ENCODE measurements at places on chromosomes 5 and 9. TPM values are rescaled to one million over a fixed set of nuclear protein-coding genes. Genes with fewer than 3 reads are reported as not detected.

DNA sequence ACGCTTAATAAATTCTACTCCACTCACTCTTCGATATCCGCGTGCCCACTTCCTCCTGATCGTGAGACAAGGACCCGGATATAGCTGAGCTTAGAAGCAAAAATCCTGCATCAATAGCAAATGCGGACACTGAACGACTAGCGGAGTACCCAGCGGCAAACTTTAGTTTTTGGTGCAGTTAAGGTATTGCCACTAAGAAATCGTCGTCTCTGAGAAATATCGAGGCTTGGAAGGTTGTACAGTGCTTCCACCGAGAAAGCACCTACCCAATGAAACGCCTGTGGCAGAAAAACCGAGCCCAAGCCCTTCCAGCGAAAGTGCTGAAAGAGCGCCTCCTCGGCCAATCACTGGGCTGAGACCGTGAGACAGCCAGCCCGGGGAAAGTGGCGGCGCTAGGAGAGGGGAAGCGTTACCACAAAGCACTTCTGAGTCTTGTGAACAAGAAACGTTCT is 32.2 kb downstream of the ANXA2R start:
- DNase-seq: peak; percentile 74
- no peaks in the 10 kb centered on the region for H3K36me3 ChIP-seq
- H3K4me1 ChIP-seq: no peaks in the 10 kb centered on the region
- H3K27me3 ChIP-seq: no peaks in the 10 kb centered on the region

DNA sequence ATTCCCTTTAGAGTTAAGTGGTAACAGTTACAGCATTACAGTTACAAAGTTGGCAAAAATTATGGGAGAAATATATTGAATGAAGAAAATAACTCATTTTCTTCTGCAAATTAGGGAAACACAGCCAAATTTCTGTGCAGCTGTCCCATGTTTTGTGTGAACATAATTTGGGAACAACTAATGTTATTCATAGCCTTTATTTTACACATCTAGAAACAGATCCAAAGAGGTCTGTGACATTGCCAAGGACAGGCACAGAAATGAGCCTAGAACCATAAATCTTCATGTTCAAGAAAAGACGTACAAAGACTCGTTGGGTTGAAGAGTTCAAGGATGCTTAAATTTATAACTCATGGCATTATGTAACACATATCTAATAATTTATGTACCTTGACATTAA is 114.1 kb upstream of the TXNDC8 start:
- no peaks in the 10 kb centered on the region for H3K27me3 ChIP-seq
- no peaks in the 10 kb centered on the region for H3K36me3 ChIP-seq
- no peak overlapping the region for H3K27ac ChIP-seq
- H3K4me3 ChIP-seq: no peak overlapping the region

Gene PFN3
- total RNA-seq: not detected

Gene SMIM33
- 5.9 TPM for total RNA-seq

- no peak overlapping the region for H3K27ac ChIP-seq
- no peaks in the 10 kb centered on the region for H3K27me3 ChIP-seq
- H3K4me1 ChIP-seq: no peaks in the 10 kb centered on the region
- H3K4me3 ChIP-seq: no peak overlapping the region
- no peak for DNase-seq
Observed at GRCh38 chr5:95667061-95667618, 15.7 kb downstream of the SPATA9 start.

Gene KCNV2
- total RNA-seq: not detected

- H3K27me3 ChIP-seq: no peaks in the 10 kb centered on the region
- H3K4me1 ChIP-seq: no peaks in the 10 kb centered on the region
- no peak overlapping the region for H3K4me3 ChIP-seq
- no peaks in the 10 kb centered on the region for H3K36me3 ChIP-seq
Observed at GRCh38 chr5:127987354-127988145, 96.0 kb upstream of the SLC12A2 start.

DNA sequence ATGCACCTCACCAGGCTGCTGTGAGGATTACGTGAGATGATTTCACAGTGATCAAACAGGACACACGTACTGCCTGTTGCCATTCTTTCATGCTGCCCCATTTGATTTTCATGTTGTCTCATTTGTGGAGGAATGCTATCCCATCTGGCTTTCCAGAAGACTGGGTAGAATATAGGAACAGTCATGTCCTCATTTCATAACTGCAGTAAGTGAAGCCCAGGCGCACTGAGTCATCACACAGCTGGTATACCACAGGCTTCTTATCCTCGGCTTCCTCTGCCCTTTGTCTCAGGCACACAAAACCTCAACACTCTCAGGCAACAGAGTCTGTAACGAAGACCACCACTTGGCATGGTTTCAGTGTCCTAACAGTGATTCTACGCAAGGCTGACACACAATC is 62.3 kb downstream of the LHFPL2 start:
- H3K27me3 ChIP-seq: no peaks in the 10 kb centered on the region
- H3K36me3 ChIP-seq: no peaks in the 10 kb centered on the region
- no peak for DNase-seq
- H3K27ac ChIP-seq: no peak overlapping the region
- H3K4me3 ChIP-seq: no peak overlapping the region

DNA sequence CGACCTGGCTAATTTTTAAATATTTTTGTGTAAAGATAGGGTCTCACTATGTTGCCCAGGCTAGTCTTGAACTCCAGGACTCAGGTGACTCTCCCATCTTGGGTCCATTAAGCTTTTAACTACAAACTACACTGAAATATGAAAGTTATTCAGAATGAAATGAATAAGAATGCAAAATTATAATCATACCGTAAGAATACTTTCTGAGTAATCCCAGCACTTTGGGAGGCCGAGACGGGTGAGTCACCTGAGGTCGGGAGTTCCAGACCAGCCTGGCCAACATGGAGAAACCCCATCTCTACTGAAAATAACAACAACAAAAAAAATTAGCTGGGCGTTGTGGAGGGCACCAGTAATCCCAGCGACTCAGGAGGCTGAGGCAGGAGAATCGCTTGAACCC is 1.1 kb upstream of the ORM1 start:
- H3K27me3 ChIP-seq: no peaks in the 10 kb centered on the region
- H3K4me3 ChIP-seq: no peak overlapping the region
- H3K4me1 ChIP-seq: no peaks in the 10 kb centered on the region
- H3K36me3 ChIP-seq: no peaks in the 10 kb centered on the region
- no peak overlapping the region for H3K27ac ChIP-seq

Gene PRLR
- total RNA-seq: 38.6 TPM

- peak overlapping the region; percentile 8 for H3K27ac ChIP-seq
- no peaks in the 10 kb centered on the region for H3K36me3 ChIP-seq
- H3K4me1 ChIP-seq: peaks cover 15% of the 10 kb centered on the region
- no peak for DNase-seq
- H3K27me3 ChIP-seq: no peaks in the 10 kb centered on the region
Observed at GRCh38 chr9:72955126-72955455, 2.2 kb upstream of the ALDH1A1 start.

Gene CARTPT
- total RNA-seq: 0.67 TPM

Gene SLC4A9
- 0.42 TPM for total RNA-seq

- H3K4me1 ChIP-seq: no peaks in the 10 kb centered on the region
- H3K36me3 ChIP-seq: no peaks in the 10 kb centered on the region
- H3K4me3 ChIP-seq: no peak overlapping the region
- no peaks in the 10 kb centered on the region for H3K27me3 ChIP-seq
- no peak overlapping the region for H3K27ac ChIP-seq
Observed at GRCh38 chr5:111248571-111248970, 24.4 kb downstream of the CAMK4 start.

- H3K27ac ChIP-seq: no peak overlapping the region
- H3K4me3 ChIP-seq: no peak overlapping the region
- DNase-seq: no peak
Observed at GRCh38 chr9:86664603-86665002, 282.7 kb downstream of the GAS1 start.

DNA sequence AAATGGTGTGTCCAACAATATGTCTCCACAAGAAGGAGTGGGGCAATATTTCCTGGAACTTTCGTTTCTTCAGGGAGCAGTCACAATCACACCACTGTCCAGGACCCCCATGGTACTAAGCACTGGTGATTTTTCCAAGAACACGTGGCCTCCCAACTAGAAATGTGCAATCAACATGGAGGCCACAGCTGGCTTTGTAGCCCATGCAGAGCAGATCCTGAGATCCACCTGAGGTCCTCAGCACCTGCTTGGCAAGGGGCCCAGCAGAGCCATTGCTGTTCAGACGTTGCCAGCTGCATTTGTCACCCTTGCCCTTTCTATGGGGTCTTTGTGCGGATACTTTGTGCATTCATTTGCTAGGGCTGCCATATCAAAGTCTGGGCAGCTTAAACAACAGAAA is 334.5 kb upstream of the IRX4 start:
- no peaks in the 10 kb centered on the region for H3K27me3 ChIP-seq
- no peak overlapping the region for H3K27ac ChIP-seq
- no peak for DNase-seq
- no peaks in the 10 kb centered on the region for H3K4me1 ChIP-seq

Gene RGS7BP
- 0.35 TPM for total RNA-seq

- H3K4me3 ChIP-seq: no peak overlapping the region
- H3K36me3 ChIP-seq: no peaks in the 10 kb centered on the region
- H3K27ac ChIP-seq: no peak overlapping the region
Observed at GRCh38 chr5:96537386-96537785, 104.3 kb upstream of the PCSK1 start.

DNA sequence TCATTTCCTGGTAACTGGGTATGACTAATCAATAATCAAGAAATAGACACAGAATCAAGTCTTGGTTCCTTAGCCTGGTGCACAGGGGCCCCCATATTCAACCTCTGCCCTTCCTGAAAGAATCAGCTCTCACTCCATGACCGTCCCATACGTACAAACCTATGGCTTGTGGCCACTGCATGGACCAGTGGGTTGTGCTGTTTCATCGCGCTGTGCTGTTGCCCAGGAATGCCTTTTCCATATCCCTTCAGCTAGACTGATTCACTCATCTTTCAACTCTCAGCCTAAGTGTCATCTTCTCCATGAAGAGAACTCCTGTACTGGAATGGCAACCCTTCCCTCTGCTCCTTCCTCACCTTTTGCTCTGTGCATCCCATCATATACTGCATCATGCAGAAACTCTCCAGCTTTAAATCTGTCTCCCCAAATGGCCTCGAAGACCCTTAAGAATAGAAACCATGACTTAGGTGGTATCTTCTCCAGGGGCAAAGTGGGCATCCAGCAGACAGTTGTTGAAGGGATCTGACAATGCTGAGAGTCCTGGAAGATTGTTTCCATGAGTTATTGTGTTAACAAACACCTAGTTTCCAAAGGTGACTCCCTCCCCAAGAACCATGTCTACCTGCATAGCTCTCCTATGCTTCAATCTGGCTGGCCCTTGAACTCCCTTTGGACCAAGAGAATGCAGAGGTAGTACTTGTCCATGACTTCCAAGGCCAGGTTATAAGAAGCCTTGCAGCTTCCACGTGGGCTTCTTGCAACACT is 180.8 kb downstream of the ACTL7B start:
- H3K4me3 ChIP-seq: no peak overlapping the region
- no peaks in the 10 kb centered on the region for H3K27me3 ChIP-seq
- no peaks in the 10 kb centered on the region for H3K4me1 ChIP-seq
- H3K27ac ChIP-seq: no peak overlapping the region
- no peak for DNase-seq

DNA sequence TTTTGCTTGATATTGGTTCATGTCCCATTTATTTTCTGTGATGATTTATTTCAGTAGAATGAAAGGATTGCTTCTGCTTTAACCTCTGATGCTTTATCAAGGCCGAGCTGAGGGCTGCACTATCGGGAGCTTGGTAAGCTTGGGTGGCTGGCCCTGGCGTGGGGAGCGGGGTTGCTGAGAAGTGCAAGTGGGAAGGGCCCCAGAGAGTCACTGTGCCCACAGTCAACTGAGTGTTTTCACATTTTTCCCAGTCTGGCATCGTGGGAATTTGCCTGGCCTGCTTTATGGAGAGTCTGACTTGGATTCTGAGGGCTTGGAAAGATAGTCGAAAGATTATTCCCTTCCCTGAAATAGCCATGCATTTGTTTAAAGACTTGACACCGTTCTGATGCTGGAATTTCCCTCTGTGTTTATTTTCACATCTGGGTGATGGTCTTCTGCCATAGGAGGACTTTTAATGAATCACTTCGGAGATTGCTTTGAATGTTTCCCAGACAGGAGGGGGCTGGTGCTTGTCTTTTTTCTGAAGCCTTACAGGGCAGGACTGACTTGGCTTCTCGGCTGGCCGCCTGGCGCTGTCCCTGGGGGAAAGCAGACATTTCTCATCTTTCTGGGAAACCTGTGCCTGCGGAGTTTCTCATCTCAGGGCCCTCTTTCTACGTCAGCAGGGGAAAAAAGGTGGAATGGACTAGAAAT is 139.0 kb downstream of the BOD1 start:
- H3K36me3 ChIP-seq: no peaks in the 10 kb centered on the region
- no peaks in the 10 kb centered on the region for H3K4me1 ChIP-seq
- H3K4me3 ChIP-seq: no peak overlapping the region
- no peak for DNase-seq
- H3K27me3 ChIP-seq: no peaks in the 10 kb centered on the region

- peak overlapping the region; percentile 87 for H3K27ac ChIP-seq
- H3K4me3 ChIP-seq: peak overlapping the region; percentile 72
- H3K4me1 ChIP-seq: no peaks in the 10 kb centered on the region
- peak; percentile 75 for DNase-seq
- no peaks in the 10 kb centered on the region for H3K36me3 ChIP-seq
Observed at GRCh38 chr9:6758498-6759184, 868 bp downstream of the KDM4C start.

Gene SH3PXD2B
- total RNA-seq: 12.2 TPM

DNA sequence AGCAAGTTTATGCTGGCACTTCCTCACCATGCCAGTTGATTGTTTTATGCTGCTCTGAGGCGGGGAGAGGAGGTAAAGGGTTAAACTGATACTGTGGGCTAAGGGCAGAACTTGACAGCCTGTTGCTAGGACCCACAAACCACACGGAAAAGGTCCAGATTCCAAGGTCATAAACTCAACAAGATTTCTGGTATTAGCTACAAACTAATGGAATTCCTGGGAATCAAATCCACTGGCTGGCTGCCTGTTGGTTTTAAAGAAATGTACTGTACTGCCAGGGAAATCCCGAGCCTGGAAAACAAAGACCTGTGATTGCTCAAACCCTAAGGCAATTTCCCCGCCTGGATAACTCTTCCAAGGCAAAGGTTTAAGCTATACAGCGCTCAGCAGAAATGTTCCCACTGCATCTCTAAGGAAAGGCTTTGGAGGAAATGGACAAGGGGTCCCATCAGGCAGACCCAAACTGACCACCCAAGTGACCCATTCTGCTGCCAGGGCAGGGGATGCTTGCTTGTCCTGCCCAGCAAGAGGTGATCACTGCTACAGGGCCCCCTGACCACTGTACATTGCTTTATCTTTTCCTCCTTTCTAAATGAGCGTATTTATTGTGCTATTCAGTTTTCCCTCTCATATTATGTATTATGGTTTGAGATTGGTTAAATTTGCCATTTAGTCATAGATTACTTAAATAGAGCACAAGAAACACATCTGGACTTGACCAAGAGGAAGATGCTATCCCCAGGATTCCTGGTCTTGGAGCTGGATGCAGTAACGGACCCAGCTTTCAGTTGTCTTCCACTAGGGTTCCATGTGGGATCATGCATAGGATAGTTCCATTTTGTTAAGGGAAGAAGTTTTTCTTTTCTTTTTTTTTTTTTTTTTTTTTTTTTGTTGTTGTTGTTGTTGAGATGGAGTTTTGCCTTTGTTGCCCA is 124.3 kb downstream of the SUSD1 start:
- H3K27ac ChIP-seq: peak overlapping the region; percentile 73
- no peaks in the 10 kb centered on the region for H3K27me3 ChIP-seq
- H3K4me3 ChIP-seq: no peak overlapping the region
- peak; percentile 57 for DNase-seq
